HepG2 (cell line): ENCODE measurements at places on chromosomes 7 and 10. TPM values are rescaled to one million over a fixed set of nuclear protein-coding genes. Genes with fewer than 3 reads are reported as not detected.

- no peak for DNase-seq
Measured at GRCh38 chr7:90701771-90702170, 105.7 kb downstream of the CDK14 start.

GRCh38 chr7:1689311-1689710 lies 19.2 kb downstream of the ELFN1 start:
- DNase-seq, result no peak

DNA sequence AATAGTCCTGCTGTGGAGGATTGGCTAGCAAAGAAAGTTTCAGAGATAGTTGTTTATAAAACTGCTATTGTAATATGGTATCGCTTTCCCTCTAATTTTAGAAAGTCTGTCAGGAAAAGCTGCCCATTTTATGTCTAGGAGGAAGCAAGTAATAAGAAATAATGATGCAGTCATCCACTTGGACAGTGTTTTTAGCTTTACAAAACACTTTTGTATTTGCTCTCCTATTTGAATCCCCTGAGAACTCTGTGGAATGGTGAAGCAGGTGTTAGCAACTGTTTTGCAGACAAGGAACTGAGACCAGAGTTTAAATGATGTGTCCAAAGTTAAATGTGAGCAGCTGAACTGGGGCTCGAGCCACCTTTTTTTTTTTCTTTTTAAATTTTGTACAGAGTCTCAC lies 455.8 kb downstream of the XPNPEP1 start:
- no peak for DNase-seq

- DNase-seq, result no peak
Measured at GRCh38 chr10:112819231-112819630, 130.8 kb upstream of the TCF7L2 start.

- DNase-seq, result no peak
Measured at GRCh38 chr10:48609899-48610584, 5.2 kb upstream of the ARHGAP22 start.

DNA sequence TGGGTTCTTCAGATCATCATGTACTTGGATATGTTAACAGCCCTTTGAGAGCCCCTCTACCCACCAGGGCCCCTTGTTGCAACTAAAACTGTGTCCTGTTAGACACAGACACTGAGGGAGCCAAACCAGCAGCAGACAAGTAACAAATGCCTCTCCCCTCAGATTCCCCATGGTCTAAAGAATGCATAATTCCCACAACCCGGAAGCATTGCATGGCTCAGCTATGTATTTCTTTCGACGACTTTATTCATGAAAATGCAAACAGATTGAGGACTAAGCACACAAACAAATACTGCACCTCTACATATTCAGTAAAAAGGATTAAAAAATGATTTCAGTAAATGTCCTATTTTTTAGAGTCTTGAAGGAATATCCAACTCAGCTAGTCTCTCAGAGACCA lies 70.1 kb upstream of the HECW1 start:
- DNase-seq, result no peak

GRCh38 chr7:27739301-27739908 lies 557 bp upstream of the TAX1BP1 start:
- no peak for DNase-seq

DNA sequence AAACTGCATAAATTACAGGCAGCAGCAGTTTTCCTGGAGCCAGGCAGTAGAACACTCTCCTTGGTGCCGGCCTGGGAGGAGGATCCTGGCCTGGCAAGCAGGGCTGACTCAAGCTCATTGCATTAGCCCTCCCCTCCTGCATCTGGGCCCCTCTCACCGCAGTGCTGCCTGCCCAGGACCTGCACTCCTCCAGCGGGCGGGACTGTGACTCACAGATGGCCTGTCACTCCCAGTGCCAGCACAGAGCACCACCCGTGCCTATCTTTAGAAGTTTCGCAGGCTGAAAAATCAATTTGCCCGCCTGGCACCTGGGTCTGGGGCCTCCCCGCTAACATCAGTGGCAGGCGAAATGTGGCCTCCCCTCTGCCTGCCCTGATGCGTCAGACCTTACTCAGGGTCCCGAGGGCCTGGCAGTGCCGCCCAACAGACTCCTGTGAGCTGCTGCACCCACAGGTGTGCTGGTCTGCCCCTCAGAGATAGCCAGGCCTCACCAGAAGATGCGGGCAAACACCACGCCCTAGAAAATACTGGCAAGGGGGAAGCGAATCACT lies 123.8 kb downstream of the KCNMA1 start:
- no peak for DNase-seq

- DNase-seq, result no peak
Measured at GRCh38 chr10:132689721-132690360, 96.1 kb downstream of the NKX6-2 start.

Gene C10orf71
- polyA plus RNA-seq, result not detected in 2 replicates

Gene NPFFR1
- polyA plus RNA-seq, result not detected in 2 replicates

Gene CNPY1
- not detected in 2 replicates for polyA plus RNA-seq

Gene SCART1
- polyA plus RNA-seq, result 1.1 and 1.4 TPM in 2 replicates
